Umbilical cord (tissue), 2 donors: ENCODE measurements at places on chromosomes 5 and 9. TPM values are rescaled to one million over a fixed set of nuclear protein-coding genes. Genes with fewer than 3 reads are reported as not detected.

The CXCL14 gene
- total RNA-seq, result 70.8 TPM

The PCA3 gene
- total RNA-seq, result 8.4 TPM

The GARIN3 gene
- not detected for total RNA-seq

The CBY3 gene
- total RNA-seq, result not detected

The SLC27A4 gene
- total RNA-seq, result 8.9 TPM

The PFN3 gene
- not detected for total RNA-seq
